Coronary artery (tissue), 2 donors: ENCODE measurements at places on chromosomes 7 and 10.

GRCh38 chr10:121535381-121535780 is 62.9 kb downstream of the FGFR2 start:
- DNase-seq, result no peak

DNA sequence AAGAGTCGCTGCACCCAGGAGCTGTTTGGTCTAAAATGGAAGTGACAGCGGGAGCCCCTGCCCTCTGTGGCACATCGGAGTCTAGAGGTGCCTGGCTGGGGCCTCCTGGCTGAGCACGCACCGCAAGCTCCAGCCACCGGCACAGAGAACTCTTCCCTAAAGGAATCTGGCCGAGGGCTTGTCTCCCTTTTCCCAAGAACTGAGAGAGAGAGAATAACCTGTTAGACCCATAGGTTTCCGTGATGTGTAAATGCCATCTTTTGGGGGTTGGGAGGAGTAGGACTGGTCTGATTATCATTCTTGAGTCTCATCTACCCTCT is 47.3 kb downstream of the PROSER2 start:
- no peak for DNase-seq

GRCh38 chr7:51518646-51519045 is 202.0 kb upstream of the COBL start:
- DNase-seq, result no peak

- DNase-seq, result no peak
Measured at GRCh38 chr7:77699056-77699455, 2.8 kb downstream of the RSBN1L start.

GRCh38 chr7:148609045-148609725 is 18.6 kb downstream of the C7orf33 start:
- no peak for DNase-seq

- no peak for DNase-seq
Measured at GRCh38 chr7:17710312-17710711, 230.0 kb downstream of the SNX13 start.
